ENCODE measurements at places on chromosomes 1 and 21.

- DNase-seq, result no peak
Observed at GRCh38 chr21:31872452-31873274, at the start of gene HUNK. Gene HUNK (plus strand): TSS chr21:31873020. CDS start chr21:31873675, 655 bp downstream.

DNA sequence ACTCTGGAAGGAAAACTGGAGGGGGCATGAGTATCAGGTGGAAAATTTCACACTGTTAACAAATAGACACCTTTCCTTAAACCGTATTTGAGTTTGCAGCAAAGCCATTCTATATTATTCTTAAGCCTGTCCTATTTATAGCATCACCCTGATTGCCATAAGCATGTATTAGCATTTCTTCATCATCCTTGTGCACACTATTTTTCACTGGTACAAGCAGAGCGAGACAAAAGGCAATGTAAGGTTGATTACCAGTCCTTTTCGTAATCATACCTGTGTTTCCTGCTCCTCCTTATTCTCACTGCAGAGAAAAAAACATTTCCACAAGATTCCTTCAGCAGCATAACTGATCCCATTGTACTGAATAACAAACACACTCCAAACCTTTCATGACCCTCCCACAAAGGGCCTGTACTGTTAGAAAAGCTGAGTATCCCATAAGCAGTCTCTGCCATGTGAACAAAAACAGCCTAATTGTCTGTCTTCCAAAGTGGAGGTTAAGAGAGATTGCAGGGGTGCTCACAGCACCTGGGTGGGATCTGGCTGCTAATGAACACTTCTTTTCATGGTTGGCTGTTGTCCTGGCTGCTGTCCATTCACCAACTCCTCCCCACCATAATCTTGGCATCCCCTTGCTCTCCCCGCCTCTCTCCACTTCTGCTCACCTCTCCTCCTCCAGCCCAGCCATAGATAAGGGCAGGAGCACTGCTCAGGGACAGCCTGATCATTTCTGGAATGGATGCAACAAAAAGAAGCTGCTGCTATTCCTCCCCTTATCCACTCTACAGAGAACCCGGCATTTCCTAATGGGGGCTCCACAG lies 30.4 kb downstream of the VTCN1 start:
- DNase-seq, result no peak

DNA sequence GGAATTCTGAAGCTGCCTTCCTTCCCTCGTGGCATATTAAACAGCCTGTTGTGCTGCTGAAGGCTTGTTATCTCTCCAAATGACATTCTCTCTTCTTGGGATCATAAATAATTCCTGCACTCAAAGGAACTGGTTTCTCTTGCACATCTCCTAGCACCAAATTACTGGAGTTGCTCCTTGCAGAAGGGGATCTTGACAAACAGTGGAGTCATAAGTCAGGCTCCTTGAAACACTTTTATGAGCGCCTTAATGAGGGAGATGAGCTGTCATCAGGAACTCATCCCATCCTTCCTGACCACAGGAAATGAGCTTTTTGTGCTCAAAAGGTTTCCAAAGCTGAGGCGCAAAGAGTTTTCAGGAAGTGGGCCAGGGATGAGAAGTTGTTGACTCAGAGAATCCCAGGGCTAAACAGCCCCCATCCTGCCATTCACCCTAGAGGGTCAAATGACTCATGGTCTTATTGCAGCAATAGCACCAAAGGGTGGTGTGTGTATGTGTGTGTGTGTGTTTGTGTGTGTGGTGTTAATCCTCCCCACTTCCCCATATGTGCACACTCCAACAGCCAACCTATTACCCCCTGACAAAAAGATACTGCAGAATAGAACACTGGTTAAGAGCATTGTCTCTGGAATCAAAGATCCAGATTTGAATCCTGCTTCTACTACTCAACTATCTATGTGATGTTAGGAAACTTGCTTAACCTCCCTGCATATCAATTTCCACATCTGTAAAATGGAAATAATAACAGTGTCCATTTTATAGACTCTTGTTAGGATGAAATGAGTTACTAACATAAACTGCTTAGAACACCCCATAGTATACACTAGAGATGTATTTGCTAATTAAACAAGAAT lies 2.8 kb upstream of the PHC2 start:
- DNase-seq, result peak; percentile 100

DNA sequence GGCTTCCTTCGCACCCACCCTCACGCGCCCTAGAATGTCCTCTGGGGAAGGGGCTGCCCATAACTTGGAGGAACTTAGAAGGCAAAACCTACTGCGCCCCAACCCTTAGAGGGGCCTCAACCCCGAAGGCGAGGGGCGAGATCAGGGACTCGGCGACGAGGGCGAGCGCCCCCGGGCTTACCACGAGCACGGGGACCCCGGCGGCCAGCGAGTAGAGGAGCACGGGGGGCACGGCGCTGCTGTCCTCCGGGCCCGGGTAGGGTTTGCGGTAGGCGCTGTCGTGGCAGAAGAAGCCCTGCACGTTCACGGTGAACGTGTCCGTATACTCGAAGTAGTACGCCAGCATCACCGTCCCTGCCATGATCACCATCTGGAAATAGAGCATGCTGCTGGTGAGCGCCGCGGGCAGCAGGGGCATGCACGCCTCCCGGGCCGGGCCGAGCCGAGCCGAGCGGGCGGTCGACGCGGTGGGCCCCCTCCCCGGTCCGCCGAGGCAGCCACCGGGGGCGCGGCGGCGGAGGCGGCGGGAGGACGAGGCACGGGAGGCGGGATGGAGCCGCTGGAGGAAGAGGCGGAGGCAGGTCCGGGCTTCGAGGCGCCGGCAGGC lies 304 bp downstream of the PLPPR5 start:
- no peak for DNase-seq

GRCh38 chr1:54337928-54338327 lies 68.3 kb downstream of the SSBP3 start:
- no peak for DNase-seq

DNA sequence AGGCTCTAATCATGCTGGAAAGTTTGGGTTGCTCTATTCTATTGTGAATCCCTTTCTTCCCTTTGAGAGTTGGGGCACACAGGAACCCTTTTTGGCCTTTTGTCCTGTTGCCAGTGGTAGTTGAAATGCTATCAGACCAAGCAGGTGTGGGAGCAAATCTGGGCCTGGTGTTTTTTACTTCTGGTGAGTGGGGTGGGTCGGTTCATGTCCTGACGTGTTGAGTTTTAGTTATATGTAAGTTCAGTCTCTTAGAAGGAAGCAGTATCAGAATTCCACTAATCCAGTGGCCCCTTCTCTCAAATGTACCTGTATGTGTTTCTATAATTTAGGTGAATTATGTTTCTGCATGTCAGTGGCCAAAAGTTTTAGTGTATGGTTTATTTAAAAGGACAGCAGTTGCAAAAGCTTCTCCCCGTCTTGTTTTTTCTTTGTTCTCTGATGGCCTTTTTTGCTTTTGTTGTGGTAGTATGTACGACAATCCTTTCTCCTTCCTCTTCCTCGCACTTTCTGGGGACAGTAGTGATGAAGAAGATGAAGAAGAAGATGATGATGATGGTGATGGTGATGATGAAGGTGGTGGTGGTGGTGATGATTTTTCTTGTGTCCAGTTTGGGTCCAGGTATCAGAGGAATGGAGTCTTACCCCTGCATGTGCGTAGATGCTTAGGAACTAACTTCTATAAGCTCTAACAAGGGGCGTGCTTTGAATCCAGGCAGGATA lies 74.2 kb downstream of the UBE4B start:
- no peak for DNase-seq

- no peak for DNase-seq
Observed at GRCh38 chr1:155116113-155116764, 11.4 kb upstream of the EFNA1 start.

GRCh38 chr1:208150833-208151458 lies 93.2 kb downstream of the PLXNA2 start:
- no peak for DNase-seq
